ENCODE measurements at places on chromosomes 16 and 17. TPM values are rescaled to one million over a fixed set of nuclear protein-coding genes. Genes with fewer than 3 reads are reported as not detected.

The RAB26 gene
- 3.5 TPM for total RNA-seq

The PTX4 gene
- not detected for total RNA-seq

The CYGB gene
- 1.1 TPM for total RNA-seq

The ZG16 gene
- total RNA-seq = not detected

The GAST gene
- total RNA-seq = not detected

The SEPTIN12 gene
- not detected for total RNA-seq
